Suprapubic skin (tissue), 4 donors: ENCODE measurements at places on chromosomes 5 and 9. TPM values are rescaled to one million over a fixed set of nuclear protein-coding genes. Genes with fewer than 3 reads are reported as not detected.

Gene IL4
- not detected for total RNA-seq

Gene ARID3C
- total RNA-seq: 0.57 TPM

Gene POU5F2
- total RNA-seq: 1.4 TPM

Gene NIPAL4
- 68.3 TPM for total RNA-seq

Gene MARVELD2
- 27.3 TPM for total RNA-seq

Gene ORM2
- not detected for total RNA-seq

Gene SLC6A3
- 0.16 TPM for total RNA-seq

Gene CAMK2A
- 0.26 TPM for total RNA-seq

Gene CCDC183
- total RNA-seq: 2.6 TPM

Gene KCTD16
- not detected for total RNA-seq

Gene ALAD
- 66.6 TPM for total RNA-seq

Gene TARS1
- 34.1 TPM for total RNA-seq

Gene C9
- total RNA-seq: not detected

Gene RASGEF1C
- total RNA-seq: 0.81 TPM

Gene DOCK2
- total RNA-seq: 3.9 TPM

Gene SEMA6A
- total RNA-seq: 11.6 TPM

Gene TMEM215
- not detected for total RNA-seq

Gene GDF9
- total RNA-seq: 0.83 TPM

Gene PSAT1
- total RNA-seq: 59.6 TPM

Gene CCDC112
- 6.1 TPM for total RNA-seq

Gene RANBP17
- total RNA-seq: 3.0 TPM

Gene ANXA2R
- total RNA-seq: not detected

Gene PGM5
- total RNA-seq: 10.6 TPM

Gene LEAP2
- total RNA-seq: 2.9 TPM

Gene CYLC2
- total RNA-seq: not detected

Gene HSPB3
- total RNA-seq: 1.1 TPM

Gene MYMK
- not detected for total RNA-seq

Gene HTR1A
- not detected for total RNA-seq

Gene MAP1B
- 65.8 TPM for total RNA-seq

Gene ZNF367
- total RNA-seq: 3.8 TPM

Gene PCDHB3
- total RNA-seq: 2.2 TPM

Gene TAS2R1
- not detected for total RNA-seq

Gene NFIB
- total RNA-seq: 96.4 TPM

Gene SETD9
- 14.4 TPM for total RNA-seq

Gene OTULIN
- 155 TPM for total RNA-seq

Gene TYRP1
- total RNA-seq: 79.7 TPM

Gene SCGB3A2
- total RNA-seq: not detected

Gene OR1J2
- not detected for total RNA-seq

Gene BRINP1
- not detected for total RNA-seq

Gene GABRG2
- total RNA-seq: not detected

Gene ZDHHC12
- 90.5 TPM for total RNA-seq

Gene OR1Q1
- total RNA-seq: not detected

Gene STPG3
- total RNA-seq: not detected

Gene PLAC8L1
- total RNA-seq: not detected
